ENCODE measurements at places on chromosomes 3 and 15.

- no peak for DNase-seq
Observed at GRCh38 chr3:88078932-88079331, 19.9 kb downstream of the ZNF654 start.

GRCh38 chr3:9074079-9074478 is 110.8 kb upstream of the RAD18 start:
- DNase-seq: no peak

- DNase-seq: no peak
Observed at GRCh38 chr15:92020804-92021203, 167.3 kb downstream of the SLCO3A1 start.

DNA sequence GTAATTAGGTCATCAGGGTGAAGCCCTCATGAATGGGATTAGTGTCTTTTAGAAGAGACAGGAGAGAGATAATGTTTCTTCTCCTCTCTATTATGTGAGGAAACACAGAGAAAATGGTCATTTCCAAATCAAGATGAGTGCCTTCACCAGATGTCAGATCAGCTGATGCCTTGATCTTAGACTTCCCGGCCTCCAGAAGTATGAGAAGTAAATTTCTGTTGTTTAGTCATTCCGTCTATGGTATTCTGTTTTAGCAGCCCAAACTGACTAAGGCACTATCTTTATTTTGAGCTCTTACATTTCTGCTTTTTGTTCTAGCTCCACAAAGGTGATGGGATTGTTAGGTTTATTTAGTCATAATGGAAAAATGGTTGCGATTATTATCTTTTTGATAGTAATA is 273.2 kb upstream of the GADL1 start:
- no peak for DNase-seq

DNA sequence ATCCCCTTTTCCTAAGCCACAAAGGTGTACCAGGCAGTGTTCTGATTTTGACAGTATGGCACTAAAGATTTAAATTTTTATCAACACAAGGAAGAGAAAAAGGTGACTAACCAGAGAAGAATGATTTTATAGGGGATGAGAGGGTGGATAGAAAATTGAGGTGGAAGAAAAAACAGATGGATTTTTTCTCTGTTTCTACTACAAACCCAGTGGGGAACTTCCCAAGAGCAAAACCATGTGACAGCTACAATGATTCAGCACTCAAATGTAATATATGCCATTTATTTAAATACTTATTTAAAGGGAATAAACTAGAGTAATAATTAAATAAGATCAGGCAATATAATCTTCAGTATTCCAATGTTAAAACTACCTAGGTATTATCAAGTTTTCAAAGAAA is 11.1 kb downstream of the DCUN1D1 start:
- DNase-seq: no peak

- DNase-seq: no peak
Observed at GRCh38 chr3:48119505-48120193, 68.6 kb downstream of the CDC25A start.

DNA sequence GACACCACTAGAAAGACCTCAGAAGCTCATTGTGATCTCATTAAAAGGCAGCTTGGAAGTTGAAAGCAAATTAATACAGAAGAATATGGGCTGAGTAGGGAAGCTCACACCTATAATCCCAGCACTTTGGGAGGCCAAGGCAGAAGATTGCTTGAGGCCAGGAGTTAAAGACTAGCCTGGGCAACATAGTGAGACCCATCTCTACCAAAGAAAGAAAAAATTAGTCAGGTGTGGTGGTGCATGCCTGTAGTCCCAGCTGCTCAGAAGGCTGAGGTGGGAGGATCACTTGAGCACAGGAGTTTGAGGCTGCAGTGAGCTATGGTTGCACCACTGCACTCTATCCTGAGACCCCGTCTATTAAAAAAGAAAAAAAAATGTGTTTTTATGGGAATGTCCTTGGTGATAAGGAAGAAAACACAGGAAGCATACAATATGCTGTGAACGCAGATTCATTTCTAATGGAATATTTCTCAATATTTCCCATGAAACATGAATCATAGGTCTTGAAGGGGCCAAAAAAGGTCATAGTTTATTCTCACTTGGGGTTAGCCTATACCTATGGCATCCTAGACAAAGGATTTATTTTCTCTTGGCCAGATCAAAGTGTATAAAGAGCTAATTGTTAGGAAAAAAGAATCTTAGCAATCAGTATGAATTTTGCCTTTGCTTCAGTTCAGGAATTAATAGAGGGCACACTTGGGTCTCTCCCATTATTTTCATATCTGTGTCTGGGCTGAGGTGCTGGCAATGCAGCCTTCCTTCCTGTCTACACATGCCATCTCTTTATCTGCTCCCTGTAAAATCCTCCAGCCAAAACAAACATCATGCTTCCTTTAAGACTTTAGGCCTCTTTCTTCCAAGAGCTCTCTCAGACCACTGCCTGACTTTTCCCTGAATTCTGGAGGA is 98.2 kb downstream of the FNDC3B start:
- no peak for DNase-seq

Measured in SW480 (cell line).